Glomerular endothelial cell (primary cell): ENCODE measurements at places on chromosomes 4 and X. TPM values are rescaled to one million over a fixed set of nuclear protein-coding genes. Genes with fewer than 3 reads are reported as not detected.

The SLC4A4 gene
- 0.58 and 0.76 TPM in 2 replicates for total RNA-seq

The CXCR3 gene
- not detected in 2 replicates for total RNA-seq

The UVSSA gene
- 7.5 and 15.1 TPM in 2 replicates for total RNA-seq

The DKK2 gene
- total RNA-seq, result 0.06 and 0.29 TPM in 2 replicates

The VCX3A gene
- total RNA-seq, result not detected in 2 replicates

The RHOXF2 gene
- not detected in 2 replicates for total RNA-seq

The CCDC110 gene
- total RNA-seq, result 0.41 TPM in 1 of 2 replicates, not detected in the other

The RBM46 gene
- total RNA-seq, result not detected in 2 replicates

The FRG2 gene
- total RNA-seq, result not detected in 2 replicates

The GPRASP1 gene
- 0.58 and 1.9 TPM in 2 replicates for total RNA-seq

The AIMP1 gene
- total RNA-seq, result 17.3 and 20.7 TPM in 2 replicates

The SSX1 gene
- not detected in 2 replicates for total RNA-seq

The BGN gene
- 5.9 and 166 TPM in 2 replicates for total RNA-seq

The AKAP4 gene
- not detected in 2 replicates for total RNA-seq

The HSFX2 gene
- total RNA-seq, result 0.35 TPM in 1 of 2 replicates, not detected in the other

The VCX gene
- total RNA-seq, result not detected in 2 replicates

The CCNG2 gene
- 19.6 and 23.9 TPM in 2 replicates for total RNA-seq

The OPRPN gene
- total RNA-seq, result not detected in 2 replicates

The MAGEC2 gene
- total RNA-seq, result not detected in 2 replicates

The UBQLN2 gene
- total RNA-seq, result 20.7 and 24.2 TPM in 2 replicates

The GAGE13 gene
- not detected in 2 replicates for total RNA-seq

The AMTN gene
- not detected in 2 replicates for total RNA-seq
